ENCODE measurements at places on chromosomes 4 and X.

DNA sequence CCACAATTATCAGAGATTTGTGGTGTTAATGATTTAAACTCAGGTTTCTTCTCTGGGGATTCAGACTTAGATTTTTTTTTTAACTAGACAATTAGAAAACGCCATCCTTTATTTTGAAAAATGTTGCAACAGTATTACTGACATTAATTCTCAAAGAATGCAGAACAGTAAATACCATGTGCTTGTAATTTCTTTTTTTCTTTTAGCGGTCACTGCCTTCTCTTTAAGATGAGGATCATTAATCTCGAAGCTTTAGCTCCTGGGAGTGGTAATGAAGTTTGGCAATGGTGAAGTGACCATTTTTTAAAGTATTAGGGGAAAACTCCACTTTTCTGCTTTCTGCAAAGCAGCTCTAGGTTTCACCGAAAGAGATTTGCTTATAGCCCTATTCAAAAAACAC is 164.0 kb upstream of the MBNL3 start:
- DNase-seq = no peak

DNA sequence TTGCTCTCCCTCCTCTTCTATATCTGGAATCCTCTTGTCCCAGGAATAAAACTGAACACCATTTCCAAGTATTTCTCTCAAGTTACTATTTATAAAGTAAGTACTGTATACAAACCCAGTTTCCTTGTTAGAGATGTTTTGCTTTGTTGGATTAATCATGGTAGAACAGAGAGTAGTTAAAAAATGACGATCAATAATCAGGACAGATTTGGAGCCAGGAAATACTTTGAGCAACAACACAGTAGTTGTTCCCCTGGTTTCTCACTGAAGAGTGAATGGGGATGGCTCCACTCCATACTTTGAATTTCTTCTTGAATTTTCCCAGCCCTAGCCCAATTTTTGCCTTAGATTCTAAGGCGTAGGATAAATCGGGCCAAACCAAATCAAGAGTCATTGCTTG is 21.4 kb downstream of the MGST2 start:
- DNase-seq = no peak

- DNase-seq = no peak
These were observed 150.0 kb downstream of the MAML3 start for GRCh38 chr4:140003876-140004548.

- DNase-seq = no peak
These were observed 9.5 kb upstream of the TLR8 start for GRCh38 chrX:12896935-12897334.

DNA sequence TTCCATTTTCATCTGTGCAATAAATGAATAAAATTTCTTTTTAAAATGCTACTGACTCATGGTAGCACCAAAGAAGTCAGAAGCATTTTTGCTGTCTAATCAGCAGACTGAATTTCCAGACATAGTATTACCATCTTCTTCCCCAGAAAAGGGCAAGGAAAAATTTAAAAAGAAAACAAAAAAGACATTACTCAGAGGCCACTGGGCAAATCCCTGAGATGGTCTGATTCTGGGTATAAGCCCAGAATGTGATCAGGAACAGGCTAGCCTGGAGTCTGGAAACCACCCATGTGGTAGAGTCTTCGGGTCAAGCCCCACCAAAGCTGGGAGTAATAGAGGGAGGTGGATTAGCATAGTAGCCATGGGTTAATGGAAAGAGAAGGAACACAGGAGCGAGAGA is 342.8 kb downstream of the FBXW7 start:
- DNase-seq = no peak

- DNase-seq = no peak
These were observed 39.3 kb upstream of the WWC2 start for GRCh38 chr4:183059797-183060196.

- DNase-seq = no peak
These were observed 65.7 kb downstream of the MXRA5 start for GRCh38 chrX:3280706-3281105.

DNA sequence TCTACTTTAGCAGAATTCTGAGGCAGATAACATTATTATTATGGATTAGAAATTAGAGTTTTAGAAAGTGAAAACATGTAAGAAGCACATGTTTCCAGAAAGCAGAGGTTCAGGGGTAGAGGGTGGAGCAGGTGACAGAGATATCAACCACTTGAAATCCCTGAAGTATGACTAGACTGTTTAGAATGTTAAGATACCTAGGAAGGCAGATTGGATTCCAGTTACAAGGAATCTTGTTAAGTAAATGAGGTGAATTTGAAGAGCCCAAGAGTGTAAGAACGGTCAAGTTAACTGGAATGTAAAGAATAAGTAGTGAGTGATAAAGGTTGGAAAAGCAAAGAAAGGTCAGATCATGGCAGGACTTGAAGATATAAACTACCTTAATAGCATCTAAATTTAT is 37.6 kb downstream of the ARSJ start:
- no peak for DNase-seq

- no peak for DNase-seq
These were observed 5.5 kb downstream of the USP9X start for GRCh38 chrX:41090568-41091238.

DNA sequence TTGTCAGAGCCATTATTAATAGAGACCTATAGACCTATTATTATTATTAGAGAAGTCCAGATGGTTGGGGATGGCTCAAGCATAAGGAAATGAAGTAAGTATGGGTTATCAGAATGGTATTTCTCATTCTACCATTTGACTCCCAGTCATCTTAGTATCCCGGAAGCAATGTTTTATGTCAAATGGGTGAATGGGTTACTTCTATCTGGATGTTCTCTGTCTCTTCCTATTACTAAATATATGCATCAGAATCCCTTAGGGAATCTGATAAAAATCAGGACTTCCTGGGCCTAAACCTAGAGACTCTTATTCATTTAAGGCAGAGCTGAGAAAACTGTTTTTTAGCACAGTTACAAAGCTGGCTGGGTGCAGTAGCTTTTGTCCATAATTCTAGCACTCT is 149.9 kb downstream of the SLC10A7 start:
- DNase-seq = no peak

DNA sequence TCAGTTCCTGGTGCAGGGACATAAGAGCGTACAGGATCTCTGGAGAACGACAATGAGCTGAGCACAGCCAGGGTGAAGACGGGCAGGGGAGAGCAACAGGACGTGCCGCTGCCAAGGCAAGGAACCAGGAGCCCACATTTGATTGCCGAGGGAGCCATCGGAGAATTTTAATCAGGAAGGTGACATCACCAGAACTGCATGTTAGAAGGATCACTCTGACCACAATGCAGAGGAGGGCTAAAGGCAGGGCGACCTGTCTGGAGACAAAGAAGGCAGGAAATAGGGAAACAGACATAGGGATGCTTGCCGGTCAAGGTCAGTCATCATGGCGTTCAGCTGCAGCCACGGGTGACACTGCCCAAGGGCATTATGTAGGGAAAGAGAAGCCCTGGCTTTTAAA is 81.4 kb downstream of the RBM47 start:
- no peak for DNase-seq

- no peak for DNase-seq
These were observed 113.5 kb upstream of the GATB start for GRCh38 chr4:151874328-151874727.

- DNase-seq = no peak
These were observed 119.9 kb downstream of the ANK2 start for GRCh38 chr4:113169368-113169767.

- DNase-seq = no peak
These were observed 142.2 kb downstream of the AMMECR1 start for GRCh38 chrX:110175696-110176095.

- no peak for DNase-seq
These were observed 23.6 kb downstream of the ANTXR2 start for GRCh38 chr4:80049402-80049801.

GRCh38 chr4:83024233-83024632 is 10.8 kb upstream of the COPS4 start:
- DNase-seq = no peak

DNA sequence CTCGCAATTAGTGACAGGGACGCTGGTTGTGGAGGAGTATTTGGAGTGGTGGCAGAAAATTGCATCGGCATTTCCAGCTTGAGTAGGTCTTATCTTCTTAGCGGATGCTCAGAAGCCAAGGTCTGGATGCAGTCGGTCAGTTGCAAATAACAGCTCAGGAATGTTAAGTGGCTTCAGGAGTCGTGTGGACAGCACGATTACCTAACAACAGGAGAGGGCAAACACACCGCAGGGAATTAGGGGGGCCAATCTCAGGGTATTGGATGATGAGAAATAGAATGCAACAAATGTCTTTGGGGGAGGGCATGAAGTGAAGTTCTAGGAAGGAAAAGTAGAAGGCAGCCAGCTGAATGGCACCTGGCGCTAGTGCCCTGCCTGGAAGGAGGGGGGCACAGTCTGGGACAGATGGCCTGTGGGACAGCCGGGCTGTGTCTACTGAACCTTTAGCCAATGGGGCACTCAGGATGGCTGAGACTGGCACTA is 11.8 kb downstream of the RASL11B start:
- DNase-seq = no peak

DNA sequence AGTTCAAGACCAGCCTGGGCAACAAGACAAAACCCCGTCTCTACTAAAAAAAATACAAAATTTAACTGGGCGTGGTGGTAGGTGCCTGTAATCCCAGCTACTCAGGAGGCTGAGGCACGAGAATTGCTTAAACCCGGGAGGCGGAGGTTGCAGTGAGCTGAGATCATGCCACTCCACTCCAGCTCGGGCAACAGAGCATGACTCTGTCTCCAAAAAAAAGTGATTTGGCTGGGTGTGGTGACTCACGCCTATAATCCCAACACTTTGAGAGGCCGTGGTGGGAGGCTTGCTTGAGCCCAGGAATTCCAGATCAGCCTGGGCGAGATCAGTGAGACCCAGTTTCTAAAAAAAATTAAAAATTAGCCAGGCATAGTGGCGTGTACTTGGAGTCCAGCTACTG is 4.1 kb downstream of the OPHN1 start:
- no peak for DNase-seq

DNA sequence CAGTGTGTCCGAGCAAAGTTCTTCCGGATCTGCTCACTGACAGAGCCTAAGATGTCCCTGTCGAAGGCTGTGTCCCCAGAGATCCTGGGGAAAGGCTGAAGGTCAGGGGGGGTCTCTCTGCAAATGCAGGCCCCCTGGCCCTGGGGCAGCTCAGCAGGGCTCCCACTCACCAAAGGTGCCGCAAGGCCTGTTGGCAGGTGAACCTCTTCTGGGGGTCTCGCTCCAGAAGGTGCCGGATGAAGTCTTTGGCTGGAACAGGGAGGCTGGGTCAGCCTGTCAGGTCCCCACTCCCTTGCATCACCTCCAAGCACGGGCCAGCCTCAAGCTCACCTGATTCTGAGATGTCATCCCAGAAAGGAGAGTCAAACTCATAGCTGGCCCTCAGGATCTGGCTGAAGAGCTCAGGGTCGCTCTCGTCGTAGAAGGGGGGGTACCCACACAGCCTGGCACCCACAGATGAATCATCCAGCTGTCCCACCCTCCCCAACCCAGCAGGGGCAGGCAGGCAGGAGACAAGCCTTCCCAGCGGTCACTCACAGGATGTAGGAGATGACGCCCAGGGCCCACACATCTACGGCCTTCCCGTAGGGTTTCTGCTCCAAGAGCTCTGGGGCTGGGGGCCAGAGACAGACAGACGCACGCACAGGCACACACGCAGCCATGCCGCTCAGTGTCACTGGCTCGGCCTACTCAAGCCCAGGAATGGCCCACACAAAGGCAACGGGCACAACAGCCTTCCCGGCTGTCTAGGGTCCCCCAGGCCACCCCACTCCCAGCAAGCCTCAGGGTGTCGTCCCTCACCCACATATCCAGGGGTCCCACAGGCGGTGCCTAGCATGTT is 2.6 kb downstream of the PNCK start:
- DNase-seq = no peak

- no peak for DNase-seq
These were observed 65.9 kb upstream of the CBLL2 start for GRCh38 chrX:22206781-22207180.

DNA sequence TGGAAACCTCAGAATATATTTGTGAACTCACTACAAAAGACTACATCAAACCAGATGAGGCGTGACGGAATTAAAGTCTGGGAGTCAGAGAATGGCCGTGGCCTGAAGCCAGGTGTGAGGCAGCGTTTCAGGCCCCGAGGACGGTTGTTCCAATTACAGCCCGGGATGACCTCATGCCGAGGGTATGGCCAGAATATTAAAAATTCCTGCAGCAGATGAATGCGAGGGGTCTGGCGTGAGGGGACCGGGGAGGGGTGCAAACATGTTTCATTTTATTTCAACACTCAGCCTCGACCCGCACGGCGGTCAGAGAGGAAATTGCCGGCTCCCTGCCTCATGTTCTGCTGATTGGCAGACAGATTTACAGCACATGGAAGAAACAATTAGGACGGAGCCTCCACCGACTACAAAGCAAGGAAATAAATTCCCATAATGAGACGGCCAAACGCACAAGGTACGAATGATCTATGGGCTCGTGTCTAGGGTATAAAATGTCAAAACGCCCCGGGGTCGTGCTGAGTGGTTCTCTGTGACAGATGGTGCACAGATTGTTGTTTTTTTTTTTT is 289.7 kb downstream of the SHOX start:
- DNase-seq = no peak

GRCh38 chr4:98508248-98508647 is 150.2 kb downstream of the TSPAN5 start:
- DNase-seq = no peak

- no peak for DNase-seq
These were observed 23.1 kb downstream of the DACH2 start for GRCh38 chrX:86171366-86171765.

GRCh38 chrX:68660746-68661145 is 13.3 kb downstream of the STARD8 start:
- no peak for DNase-seq

DNA sequence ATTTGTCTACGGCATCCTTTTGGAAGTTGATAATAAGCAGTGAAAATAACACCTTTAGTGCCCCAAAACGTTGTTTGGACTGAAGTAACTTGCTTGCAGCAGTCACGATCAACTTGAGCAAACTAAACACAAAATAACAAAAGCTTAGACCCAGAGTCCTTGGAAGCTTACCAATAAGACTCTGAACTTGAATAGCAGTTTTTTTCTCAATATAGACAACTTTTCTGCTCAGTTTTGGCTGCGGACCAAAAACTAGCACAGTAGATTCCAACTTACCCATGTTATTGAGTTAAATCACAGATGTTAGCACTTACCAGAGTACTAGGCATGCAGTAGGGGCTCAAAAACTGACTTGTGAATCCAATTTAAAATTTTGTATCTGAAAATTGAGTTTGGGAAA is 746.9 kb downstream of the PCDH19 start:
- DNase-seq = no peak

GRCh38 chr4:38926896-38927295 is 59.3 kb downstream of the FAM114A1 start:
- no peak for DNase-seq

GRCh38 chr4:22688236-22688635 is 4.5 kb upstream of the GBA3 start:
- DNase-seq = no peak

DNA sequence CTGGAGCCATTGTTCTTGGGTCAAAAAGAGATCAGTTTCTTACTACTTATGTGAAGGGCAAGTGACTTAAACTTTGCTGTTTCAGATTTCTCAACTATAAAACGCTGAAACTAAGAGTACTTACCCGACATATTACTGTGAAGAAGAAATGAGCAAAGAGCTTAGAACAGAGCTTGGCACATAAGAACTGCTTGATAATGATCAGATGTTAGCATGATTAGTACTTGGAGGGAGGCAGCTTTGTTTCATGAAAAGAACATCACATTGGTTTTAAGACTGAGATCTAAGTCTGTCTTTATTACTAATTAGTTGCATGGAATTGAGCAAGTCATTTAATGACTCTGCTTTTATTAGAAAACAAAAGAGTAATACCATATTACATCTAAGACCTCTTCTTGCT is 169.1 kb downstream of the ARHGAP24 start:
- DNase-seq = no peak

Data from stimulated activated CD4-positive, alpha-beta T cell treated with anti-CD3 and anti-CD28 coated beads, Interleukin-4, amount 100 ng/mL, for 4 hours (primary cell).